Activated gamma-delta T cell treated with anti-CD3 and anti-CD28 coated beads, Interleukin-2, amount 50 U/mL, for 16 hours (primary cell): ENCODE measurements at places on chromosomes 4 and X.

GRCh38 chr4:54067166-54067565 is 2.8 kb upstream of the CHIC2 start:
- DNase-seq = no peak

GRCh38 chr4:174423257-174423944 is 98.9 kb downstream of the HPGD start:
- DNase-seq = no peak

DNA sequence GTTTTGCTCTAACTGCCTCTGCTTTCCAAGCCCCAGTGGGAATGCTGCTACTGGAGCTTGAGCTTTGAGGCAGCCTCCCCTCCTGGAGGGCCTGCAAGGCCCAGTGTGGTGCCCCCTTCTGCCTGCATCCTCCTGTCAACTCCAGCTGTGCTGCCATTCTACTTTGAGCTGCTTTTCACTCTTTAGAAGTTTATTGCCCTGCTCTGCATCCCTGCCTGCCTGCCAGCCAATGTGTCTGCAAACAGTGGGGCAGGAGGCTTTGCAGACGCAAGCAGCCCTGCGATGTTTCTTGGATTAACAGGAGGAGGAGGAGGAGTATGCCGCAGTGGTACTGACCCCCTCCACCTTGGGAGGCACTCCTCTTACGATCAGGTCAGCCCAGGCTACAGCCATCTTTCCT is 16.4 kb downstream of the TMEM31 start:
- DNase-seq = no peak

- no peak for DNase-seq
These were observed 3.5 kb upstream of the STS start for GRCh38 chrX:7143941-7144525.

DNA sequence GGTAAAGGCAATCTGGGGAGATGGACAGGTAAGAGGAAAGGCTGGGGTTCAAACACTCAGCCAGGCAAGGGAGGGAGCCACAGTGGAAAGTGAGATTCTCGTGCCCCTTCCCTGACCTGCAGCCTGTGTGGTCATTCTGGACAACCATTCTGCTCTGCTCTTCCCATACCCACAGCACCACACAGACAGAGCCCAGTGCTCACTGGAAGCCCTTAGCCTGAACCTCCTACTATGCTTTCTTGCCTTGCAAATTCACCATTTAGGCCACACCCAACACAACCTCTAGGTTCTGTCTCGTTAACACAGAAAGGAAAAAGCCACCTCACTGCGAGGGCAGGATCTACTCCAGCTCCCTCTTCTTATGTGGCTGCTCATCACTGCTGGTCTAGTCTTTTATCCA is 92.7 kb downstream of the SHISA3 start:
- DNase-seq = no peak

DNA sequence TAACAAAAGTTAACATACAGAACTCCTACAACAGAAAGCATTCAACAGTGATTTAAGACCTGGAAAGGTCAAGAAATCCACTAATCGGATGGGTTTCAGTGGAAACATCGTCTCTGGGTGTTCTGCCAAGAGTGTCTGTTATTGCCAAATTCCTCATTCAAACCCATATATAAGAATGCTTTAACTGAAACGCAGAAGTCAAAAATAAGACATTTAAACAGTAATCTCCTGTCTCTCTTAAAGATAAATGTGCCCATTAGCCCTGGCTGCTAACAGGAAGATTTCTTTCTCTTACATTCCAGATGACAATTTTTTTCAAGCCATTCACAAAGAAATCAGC is 31.5 kb downstream of the DCTD start:
- DNase-seq = no peak

DNA sequence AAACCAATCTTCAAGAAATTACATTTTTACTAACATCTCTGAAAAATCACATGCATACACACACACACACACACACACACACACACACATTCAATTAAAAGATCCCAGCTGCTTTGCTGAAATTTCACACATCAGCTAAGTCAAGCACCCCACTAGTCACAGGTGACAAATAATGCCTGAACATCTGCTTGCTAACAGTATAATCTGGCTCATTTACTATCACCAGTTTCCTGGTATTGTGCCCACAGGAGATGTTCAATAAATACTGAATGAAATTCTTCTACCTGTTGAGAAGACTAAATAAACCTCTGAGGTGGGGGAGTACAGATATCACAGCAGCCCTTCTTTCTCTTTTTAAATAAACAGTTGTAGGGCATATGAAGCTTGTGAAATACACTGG is 994.0 kb downstream of the ARAP2 start:
- DNase-seq = no peak

DNA sequence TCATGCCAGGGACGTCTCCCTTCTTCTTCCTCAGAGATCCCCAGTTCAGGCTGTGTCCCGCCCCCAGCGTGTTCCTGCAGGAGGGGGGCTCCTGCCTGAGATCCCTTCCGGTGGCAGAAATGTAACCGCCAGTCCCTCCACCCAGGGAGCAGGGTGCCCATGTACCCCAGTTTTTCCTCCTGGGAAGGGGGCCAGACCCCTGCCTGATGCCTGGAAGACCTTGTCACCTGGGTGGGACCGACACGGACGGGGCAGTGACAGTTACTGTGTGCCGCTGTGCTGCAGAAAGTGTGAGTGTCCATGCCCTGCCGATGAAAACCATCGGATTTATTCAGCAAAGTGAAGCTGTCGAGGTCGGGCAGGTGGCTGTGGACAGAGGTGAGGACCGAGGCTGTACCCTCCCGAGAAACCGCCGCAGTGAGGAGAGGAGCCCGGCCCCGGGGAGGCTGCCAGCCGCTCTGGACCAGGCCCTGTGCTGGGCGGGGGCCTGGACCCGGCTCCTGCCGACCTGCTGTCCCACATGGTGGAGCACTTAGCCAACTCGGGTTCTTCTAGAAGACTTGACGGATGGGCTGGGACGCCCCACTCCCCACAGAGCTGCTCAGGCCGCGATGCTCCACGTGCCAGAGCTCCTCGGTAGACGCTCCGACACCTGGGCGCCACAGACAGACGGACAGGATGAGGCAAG is 36.7 kb upstream of the HMX1 start:
- DNase-seq = no peak

DNA sequence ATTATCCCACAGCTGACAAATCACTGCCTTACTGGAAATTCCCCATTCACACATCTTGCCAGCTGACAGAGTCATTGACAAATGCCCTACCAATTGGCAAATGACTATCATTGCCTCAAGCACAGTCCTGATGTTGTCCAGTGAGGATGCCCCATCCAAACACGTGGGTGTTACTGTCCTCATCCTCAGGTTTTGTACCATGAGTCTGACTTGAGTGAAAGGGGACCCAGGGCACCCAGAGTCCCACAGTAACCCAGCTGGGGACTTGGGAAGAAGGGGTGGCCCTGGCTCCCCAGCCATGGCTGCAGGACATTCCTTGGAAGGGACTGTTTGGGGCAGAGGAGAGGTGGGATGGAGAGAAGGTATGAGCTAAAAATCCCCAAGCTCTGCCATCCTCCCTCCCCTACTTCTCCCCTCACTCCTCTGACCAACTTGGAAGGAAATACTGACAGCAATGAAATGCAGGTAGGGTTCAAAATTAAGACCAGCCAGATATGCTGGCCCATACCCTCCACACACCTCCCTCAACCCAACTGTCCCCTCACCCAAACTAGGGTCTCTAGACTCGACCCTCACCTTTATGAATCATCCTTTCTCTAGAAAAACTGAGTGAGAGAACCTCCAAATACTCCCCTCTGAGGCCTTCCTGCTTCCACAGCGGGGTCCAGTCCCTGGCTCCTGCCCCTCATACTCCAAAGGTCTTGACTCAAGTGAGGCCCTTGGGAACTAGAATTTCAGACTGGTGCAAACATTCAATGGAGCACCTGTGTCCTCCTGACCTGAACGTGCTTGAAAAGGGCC is 5.1 kb downstream of the TIMP1 start:
- DNase-seq = no peak

DNA sequence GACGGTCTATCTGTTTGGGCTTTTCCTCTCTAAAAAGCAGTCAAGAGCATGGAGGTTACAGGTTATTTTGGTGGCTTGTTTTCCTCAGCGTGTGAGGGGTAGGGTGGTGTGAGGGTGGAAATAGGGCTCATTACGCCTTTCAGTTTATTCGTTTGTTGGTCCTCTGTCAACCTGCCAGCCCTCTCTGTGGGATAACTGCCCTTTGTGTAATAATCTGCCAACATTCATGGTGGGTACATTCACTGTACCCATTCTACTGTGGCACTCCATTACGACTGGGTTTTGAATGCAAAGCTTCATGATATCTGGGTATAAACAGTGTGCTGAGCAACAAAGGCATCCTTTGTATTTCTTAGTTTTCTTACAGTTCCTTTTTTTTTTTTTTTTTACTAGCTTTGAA is 136.4 kb downstream of the ADGRL3 start:
- no peak for DNase-seq
